ENCODE measurements at places on chromosomes 5 and 9.

DNA sequence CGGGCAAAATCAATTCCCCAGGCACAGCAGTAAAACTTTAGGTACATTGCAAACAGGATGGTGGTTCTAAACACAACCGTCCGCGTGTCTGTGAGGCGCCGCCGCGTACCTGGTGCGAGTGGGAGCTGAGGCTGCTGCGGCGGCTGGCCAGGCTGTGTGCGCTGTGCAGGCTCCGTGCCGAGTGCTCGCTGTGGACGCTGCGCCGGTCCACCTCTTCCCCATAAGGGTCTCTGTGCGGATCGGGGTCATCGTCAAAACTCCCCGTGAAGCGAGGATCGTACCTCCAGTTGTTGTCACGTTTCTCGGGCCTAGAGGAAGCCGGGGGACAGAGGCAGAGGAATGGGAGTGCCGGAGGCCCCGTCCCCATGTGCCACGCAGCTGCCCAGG lies 16.7 kb downstream of the SEC16A start:
- no peak for DNase-seq

DNA sequence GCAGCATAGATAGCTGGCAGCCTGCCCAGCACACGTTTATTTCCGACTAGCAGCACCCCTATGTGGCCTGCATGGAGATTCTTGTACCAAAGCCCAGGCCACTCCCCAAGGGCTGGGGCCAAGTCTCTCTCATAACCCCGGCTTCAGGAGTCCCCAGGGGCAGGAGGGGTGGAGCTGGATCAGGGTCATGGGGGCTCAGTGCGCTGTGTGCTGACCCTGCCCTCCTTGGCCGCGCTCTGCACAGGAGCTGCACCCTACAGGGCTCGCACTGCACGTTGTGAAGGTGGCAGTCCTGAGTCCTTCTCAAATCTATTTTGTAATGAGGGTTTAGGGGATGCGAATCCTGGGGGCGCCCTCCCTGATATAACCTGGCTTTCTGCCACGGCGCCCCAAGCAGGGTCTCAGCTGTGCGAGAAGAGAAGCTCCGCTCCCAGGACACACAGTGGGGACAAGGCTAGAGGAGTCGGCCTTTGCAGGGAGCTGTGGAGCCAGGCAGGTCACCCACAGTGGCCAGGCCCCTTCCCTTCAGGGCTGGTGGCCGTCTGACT lies 28.6 kb downstream of the NKD2 start:
- no peak for DNase-seq

GRCh38 chr5:34771076-34771475 lies 67.9 kb upstream of the TTC23L start:
- no peak for DNase-seq

DNA sequence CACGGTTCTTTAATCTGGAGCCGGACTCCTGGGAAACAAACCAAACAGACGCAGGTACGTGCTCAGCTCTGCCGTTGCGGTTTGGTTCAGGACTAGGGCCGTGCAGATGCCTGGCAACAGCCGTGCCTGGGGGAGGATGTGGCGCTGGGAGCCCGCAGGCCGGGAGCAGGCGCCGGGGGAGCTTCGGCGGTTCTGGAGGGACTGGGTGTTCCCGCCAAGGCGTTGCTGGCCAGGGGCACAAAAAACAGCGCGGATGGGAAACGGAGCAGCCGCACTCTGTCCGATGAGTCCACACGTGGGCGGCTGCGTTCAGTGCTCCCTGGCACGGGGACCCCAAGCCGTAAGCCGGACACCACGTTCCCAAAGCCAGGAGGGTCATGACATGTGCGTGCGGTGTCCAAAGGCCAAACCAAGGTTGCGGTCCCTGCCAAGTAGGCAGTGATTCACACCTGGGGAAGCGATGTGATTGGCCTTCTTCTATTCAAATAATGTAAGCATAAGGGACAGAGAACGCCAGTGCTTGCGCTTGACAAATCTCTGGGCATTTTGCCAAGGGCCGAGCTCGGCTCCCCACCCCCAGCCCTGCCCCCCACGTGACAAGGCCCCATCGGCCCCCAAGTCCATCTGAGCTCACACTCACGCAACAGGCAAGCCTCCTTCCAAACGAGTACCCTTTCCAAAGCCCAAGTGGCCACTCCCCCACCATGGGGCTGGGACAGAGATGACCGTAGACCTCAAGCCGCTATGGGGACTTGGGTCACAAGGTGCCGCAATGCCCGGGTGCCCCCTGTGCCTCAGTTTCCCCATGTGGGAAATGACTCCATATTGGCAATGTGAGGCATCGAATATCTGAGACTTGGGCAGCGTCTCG lies 49.7 kb upstream of the NKD2 start:
- DNase-seq, result no peak

DNA sequence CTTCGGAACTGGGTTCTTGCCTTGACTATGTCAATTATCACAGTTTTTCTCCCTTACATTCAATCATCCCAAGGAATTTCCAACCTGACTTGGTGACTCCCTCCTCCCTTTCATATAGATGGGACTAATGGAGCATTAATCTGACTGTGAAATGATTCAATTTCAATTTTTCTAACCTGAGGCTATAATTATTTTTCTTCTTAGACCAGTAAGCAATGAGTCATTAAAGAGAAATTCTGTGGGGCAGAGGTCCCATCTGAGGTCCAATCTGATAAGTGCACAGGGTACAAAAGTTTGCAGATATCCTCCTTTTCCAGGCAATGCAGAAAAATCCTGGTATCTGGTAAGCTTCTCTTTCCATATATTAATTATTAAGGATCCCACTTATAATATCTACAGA lies 18.9 kb downstream of the PDE4D start:
- no peak for DNase-seq

DNA sequence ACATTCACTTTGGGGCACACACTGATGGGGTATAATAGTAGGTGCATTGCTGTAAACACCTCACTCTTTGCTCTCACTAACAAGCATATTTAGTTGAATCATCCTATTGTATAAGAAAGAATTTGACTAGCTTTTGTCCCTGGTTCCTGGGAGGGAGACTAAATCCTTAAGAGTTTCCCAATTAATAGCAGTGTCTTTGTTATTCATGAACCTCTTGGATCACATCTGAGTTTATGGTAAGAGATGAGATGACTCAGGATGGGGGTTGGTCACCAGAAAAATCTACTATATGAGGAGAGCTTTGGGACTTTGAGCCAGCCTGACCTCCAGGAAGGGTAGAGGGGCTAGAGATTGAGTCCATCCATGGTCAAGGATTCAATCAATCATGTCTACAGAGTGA lies 56.8 kb downstream of the PUM3 start:
- DNase-seq, result no peak

DNA sequence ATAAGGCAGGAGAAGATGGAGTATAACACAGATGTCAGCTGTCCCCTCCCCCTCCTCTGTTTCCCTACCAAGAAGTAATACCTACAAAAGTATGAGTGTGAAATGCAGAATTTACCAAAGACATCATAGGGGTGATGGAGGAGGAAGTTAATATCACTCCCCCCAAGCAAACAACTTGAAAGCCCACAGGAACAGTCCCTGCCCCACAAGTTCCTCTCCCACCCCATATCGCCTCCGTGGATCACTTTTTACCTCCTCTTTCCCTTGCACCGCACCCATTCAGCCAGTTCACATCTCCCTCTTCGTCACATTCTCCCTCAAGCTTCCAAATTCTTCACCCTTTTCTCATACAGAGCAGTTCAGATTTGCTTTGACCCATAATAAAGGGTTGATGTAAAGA lies 7.0 kb upstream of the SIL1 start:
- no peak for DNase-seq

- no peak for DNase-seq
Measured at GRCh38 chr9:89442981-89443814, 54.7 kb downstream of the SEMA4D start.

DNA sequence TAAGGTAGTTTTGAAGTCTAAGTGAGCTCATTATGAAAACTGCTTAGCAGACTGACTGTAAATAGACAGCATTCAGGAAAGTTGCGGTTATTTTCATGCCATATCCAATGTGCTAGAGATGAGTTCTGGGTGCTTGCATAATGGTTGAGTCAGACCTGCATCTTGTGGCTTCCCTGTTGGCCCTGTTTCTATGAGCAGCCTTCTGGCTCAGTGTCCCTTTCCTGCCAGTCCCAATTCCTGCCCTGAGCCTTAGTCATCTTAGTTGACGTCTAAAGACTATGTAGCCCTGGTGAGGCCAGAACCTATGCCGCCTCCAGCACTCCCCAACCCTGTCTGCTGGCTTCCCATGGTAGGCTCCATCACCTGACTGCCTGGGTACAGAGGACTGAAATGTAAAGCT lies 76.3 kb upstream of the TNFSF8 start:
- DNase-seq, result no peak

GRCh38 chr5:31156631-31157160 lies 36.8 kb upstream of the CDH6 start:
- DNase-seq, result no peak

- DNase-seq, result no peak
Measured at GRCh38 chr5:31987985-31988710, 186.0 kb downstream of the GOLPH3 start.

DNA sequence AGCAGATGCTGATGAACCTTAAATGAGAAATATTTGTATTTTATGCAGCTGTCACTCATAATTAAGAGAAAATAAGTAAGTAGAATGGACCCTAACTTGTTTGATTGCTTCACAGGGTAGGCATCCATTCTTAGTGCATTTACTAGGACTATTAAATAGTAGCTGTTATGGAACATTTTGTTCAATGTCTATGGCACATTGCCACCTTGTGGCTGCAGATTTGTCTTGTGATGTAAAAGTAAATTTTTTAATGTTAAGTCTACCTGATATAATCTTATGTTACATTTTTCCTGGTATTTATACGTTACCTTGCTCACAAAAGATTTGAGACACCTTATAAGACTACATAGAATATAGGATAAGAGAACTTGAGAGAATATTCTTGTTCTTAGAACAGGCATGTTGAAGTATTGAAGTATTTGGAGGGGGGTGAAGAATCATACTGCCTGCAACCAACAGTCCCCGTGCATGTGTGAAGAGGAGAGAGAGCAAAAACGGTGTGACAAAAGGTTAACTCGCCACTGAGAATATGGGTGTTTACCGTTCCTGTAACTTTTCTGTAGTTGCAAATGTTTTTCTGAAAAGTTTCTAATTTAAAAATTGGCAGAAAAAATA lies 161.1 kb downstream of the MAST4 start:
- DNase-seq, result no peak

GRCh38 chr9:93319992-93320500 lies 131.4 kb upstream of the FAM120A start:
- no peak for DNase-seq

DNA sequence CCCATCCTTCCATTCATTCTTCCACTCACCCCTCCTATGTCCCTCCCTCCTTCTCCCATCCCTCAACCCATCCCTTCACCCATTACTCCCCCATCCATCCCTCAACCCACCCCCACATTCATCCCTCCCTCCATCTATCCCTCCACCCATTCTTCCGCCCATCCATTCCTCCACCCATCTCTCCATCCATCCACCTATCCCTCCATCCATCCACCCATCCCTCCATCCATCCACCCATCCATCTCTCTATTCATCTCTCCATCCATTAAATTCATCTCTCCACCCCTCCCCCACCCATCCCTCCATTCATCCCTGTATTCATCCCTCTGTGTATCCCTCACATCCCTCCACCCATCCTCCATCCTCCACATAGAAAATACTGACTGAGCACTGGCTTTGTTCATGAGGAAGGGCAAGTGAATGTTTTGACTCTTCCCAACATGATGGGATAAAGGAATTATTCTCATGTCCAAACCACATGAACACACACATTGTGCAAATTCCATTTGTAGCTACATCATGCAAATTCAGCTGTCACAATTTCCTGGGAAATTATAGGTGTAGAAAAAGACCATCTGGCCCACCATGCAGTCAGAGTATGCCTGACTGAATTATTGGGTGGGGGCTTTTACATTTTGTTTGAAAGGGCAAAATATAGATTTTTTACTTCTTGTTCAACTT lies 6.9 kb upstream of the VAV2 start:
- DNase-seq, result no peak

GRCh38 chr9:133803028-133803585 lies 65.0 kb upstream of the SARDH start:
- DNase-seq, result no peak

GRCh38 chr9:92719028-92719647 lies 45.5 kb downstream of the BICD2 start:
- DNase-seq, result no peak

DNA sequence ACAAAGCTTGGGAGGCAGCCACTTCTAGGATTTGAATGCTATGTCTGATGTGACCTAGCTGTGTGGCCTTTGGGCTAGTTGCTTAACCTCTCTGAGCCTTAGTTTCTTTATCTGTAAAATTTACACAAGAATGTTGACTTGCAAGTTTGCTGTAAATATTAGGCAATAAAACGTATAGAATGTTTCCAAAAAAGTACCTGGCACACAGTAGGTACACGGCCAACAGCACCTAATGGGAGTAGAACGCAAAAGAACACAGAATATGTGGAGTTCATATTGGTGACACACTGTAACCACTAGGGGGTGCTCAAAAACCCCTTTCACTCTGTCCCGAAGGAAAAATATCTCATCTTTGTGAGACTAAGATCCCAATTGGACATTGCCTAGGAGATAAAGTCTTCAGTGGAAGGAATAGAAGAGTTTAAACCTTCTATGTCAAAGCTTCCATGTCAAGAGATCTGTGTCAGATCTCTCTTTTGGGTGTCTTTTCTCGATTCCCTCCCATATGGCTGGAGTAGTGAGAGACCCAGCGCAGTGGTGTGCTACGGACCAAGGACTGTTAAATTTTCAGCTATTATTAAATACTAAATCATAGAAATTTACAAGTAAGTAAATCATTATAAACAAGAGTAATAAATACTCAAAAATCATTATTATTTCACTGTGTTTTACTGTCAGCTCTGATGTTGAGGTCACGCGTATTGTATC lies 145.4 kb upstream of the RAD23B start:
- no peak for DNase-seq

- DNase-seq, result no peak
Measured at GRCh38 chr9:85978496-85978895, 37.5 kb downstream of the NAA35 start.

DNA sequence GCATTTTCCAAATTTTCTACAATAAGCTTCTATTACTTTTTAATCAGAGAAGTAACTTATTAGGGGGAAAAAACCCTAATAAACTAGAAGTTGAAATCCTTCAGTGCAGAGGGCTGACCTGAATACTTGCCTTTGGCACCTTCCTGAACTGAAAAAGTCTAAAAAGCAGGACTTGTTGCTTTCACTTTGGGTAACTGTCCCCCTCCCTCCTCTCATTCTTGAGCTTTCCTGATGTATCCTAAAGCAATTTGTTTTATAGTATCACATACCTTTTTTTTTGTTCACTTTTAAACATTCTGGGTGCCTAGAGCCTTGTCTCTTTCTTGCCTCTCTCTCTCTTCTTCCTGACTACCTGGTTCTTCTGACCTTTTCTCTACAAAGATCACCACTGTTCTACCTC lies 64.0 kb upstream of the ERBIN start:
- DNase-seq, result no peak

DNA sequence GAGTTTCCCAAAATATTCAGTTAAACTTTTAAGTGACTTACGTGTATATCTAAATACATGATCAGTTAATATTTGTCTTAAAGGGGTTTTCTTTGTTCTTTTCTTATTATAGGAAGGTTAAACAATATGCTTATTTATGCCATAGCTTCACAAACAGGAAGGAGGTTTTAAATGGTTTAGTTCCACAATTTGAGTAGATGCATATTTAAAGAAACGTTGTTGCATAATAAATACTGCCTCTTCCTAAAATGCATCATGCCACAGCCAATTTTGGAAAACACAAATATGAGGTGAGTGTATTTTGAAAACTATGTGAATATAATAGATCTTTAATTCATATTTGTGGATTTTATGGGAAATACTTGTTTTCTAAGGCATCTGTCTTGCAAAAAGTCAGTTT lies 2.5 kb upstream of the ADRB2 start:
- no peak for DNase-seq
